ENCODE measurements at places on chromosomes 5 and 9. TPM values are rescaled to one million over a fixed set of nuclear protein-coding genes. Genes with fewer than 3 reads are reported as not detected.

Gene C9orf85
- 6.7 TPM for total RNA-seq

Gene WDR5
- total RNA-seq = 28.7 TPM

Gene MCC
- total RNA-seq = 25.2 TPM

Gene PCDHB2
- total RNA-seq = 3.4 TPM

Gene ADGRD2
- not detected for total RNA-seq

Gene NME5
- total RNA-seq = 0.71 TPM

Gene SLC6A18
- not detected for total RNA-seq

Gene CCDC152
- total RNA-seq = 0.45 TPM

Gene MYO10
- total RNA-seq = 21.2 TPM

Gene RGP1
- 25.0 TPM for total RNA-seq

GRCh38 chr5:139104577-139105276 is 93.4 kb downstream of the SIL1 start:
- no peak for DNase-seq

DNA sequence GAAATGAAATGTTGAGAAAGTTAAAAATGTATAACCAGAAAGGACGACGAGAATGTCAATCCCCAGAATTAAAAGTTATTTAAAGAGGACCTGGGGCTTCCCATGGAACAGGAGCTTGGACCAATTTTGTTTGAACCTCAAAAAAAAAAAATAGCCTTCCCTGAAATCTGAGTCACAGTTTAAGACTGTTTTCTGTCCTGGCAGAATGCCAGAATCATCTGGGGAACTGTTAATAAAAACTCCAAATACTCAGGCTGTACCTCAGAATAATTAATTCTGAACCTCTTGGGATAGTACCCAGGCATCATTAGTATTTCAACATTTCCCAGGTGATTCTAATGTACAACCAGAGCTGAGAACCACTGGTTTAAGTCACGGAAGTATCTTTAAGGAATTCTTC is 102.2 kb upstream of the SLCO6A1 start:
- DNase-seq = no peak

DNA sequence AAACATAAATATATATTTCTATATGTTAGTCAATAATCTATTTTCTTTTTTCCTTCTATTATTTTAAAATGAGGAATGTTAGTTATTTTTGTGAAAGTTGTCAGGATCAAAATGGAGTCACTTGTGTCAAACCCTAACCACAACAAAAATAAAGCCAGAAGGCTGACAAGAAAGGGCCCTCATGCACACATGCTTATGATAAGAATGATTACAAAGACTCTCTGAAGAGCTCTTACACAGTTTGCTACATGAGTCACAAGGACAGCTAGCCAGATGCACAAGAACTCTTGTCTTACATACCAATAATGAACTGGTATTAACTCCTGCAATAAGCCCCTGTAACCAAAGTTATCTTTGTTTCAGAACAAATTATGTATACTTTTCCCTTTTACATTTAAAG is 64.7 kb downstream of the GGTA1 start:
- DNase-seq = no peak

DNA sequence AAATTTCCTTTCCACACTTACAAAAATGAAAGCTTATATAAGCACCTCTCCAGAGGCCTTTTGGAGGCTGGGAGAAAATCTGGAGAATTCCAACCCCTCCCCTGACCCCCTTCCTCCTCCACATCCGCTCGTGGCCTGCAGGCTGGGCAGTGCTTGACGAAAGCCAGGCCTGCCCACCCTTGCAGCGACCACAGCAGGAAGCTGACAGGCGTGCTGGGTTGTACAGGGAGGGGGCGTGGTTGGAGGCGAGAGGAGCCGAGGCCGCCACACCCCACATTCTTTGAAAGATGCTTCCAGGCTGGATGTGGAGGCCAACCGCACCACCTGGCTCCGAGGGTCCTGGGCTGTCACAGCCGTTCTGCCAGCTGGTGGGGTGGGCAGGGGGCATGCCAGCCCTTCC is 47.8 kb upstream of the IER5L start:
- DNase-seq = no peak

- no peak for DNase-seq
Measured at GRCh38 chr5:40134883-40135520, 544.7 kb upstream of the PTGER4 start.

- no peak for DNase-seq
Measured at GRCh38 chr9:117081641-117082317, 333.1 kb downstream of the ASTN2 start.

DNA sequence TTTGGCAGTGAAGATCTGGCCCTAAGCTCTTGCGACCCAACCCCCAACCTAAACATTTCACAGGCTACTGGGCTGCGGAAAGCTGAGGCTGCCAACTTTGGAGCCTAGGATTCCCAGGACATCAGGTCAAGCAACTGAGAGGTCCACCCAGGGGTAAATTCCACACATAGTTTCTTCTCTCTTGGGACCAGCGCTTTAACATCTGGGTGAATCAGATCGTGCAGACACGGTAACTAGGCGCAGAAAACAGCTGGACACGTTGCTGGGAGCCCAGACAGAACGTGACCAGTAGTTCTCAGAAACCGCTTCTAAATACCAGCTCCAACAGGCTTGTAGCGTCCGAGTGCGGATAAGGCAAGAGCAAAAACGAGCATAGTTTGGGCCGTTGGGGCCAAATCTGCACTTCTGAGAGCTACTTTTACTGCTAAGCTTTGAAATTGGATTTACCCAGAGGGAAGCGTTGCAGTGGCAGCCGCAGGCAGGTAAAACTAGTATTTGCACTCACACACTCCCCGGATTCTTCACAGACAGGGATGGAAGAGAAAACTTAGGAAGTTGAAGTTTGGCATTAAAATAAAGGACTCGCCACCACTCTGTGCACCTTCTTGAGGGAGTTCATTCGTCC is 11.8 kb downstream of the ITGA1 start:
- no peak for DNase-seq

All from mesenteric fat pad (tissue), 1 donor.